ENCODE measurements at places on chromosomes 11 and 22.

GRCh38 chr22:37139762-37140161 lies 10.0 kb downstream of the IL2RB start:
- no peak for DNase-seq

- DNase-seq: no peak
Measured at GRCh38 chr22:30261134-30261533, 5.5 kb downstream of the OSM start.

- no peak for DNase-seq
Measured at GRCh38 chr11:62832336-62833234, at the start of gene TEX54. TEX54 (minus strand) TSS chr11:62832841.

DNA sequence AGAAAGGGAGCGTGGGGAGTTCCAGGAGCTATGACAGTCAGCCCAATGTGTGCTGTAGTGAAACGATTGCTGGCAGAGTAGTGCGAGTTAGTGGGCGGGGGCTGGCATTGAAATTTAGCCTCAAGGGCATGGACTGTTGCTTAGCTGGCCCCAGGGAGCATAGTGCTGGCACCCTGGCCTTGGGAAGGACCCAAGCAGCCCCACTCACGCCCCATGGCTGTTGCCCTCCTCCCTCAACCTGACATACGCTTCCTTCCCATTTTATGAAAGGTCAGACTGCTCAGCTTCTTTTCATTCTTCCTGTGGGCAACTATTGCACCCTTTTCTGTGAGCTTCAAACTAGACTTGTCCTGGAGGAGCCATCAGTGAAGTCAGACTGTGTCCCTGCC lies 52.0 kb upstream of the SUSD2 start:
- no peak for DNase-seq

DNA sequence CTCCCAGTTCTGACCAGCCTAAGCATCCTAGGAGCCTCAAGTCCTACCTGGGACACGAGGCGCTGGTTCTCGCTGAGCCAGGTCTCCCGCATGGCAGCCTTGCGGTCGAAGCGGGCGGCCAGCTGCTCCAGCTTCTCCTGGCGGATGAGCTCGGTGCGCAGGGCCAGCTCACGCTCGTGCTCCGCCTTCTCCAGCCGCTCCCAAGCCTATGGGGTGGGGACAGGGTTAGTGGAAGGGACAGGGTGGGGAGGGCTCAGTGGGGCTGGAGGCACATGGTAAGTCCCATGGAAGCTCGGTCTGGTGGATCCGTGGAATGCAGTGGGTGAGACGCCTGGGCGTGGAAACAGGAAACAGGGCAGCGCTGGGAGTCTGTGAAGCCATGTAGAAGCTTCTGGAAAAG lies 20.9 kb downstream of the SPTBN2 start:
- no peak for DNase-seq

DNA sequence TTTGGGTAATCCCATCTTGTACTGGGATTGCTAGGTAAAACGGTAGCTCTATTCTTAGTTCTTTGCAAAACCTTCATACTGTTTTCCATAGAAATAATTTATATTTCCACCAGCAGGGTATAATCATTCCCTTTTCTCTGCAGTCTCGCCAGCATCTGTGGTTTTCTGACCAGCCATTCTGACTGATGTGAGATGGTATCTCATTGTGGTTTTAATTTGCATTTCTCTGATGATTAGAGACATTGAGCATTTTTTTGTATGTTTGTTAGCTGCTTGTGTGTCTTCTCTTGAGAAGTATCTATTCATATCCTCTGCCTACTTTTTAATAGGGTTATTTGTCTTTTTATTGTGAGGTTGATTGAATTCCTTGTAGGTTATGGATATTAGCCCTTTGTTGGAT lies 220.9 kb downstream of the PGR start:
- no peak for DNase-seq

GRCh38 chr11:108963118-108963517 lies 298.2 kb downstream of the DDX10 start:
- no peak for DNase-seq

GRCh38 chr11:83438438-83438837 lies 152.3 kb upstream of the CCDC90B start:
- no peak for DNase-seq

GRCh38 chr11:2858995-2859698 lies 26.4 kb downstream of the CDKN1C start:
- no peak for DNase-seq

- DNase-seq: no peak
Measured at GRCh38 chr22:28813772-28814518, 13.6 kb upstream of the XBP1 start.

DNA sequence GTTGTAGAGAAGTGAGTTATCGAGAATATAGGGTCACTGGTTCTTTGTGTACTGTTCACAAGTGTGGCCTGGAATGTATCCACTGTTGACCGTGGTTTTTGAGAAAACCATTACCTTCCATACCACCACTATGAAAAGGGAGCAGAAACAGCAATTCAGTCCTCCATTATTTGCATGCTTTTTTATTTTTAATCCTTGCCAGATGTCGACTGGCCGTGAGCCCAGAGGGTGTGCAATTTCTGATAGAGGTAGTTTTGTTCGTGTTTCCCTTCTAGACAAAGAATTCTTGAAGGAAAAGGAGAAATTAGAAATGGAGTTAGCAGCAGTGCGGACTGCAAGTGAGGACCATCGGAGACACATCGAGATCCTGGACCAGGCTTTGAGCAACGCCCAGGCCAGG lies 81.7 kb downstream of the AMOTL1 start:
- no peak for DNase-seq

- no peak for DNase-seq
Measured at GRCh38 chr22:40218152-40218551, 40.4 kb downstream of the TNRC6B start.

DNA sequence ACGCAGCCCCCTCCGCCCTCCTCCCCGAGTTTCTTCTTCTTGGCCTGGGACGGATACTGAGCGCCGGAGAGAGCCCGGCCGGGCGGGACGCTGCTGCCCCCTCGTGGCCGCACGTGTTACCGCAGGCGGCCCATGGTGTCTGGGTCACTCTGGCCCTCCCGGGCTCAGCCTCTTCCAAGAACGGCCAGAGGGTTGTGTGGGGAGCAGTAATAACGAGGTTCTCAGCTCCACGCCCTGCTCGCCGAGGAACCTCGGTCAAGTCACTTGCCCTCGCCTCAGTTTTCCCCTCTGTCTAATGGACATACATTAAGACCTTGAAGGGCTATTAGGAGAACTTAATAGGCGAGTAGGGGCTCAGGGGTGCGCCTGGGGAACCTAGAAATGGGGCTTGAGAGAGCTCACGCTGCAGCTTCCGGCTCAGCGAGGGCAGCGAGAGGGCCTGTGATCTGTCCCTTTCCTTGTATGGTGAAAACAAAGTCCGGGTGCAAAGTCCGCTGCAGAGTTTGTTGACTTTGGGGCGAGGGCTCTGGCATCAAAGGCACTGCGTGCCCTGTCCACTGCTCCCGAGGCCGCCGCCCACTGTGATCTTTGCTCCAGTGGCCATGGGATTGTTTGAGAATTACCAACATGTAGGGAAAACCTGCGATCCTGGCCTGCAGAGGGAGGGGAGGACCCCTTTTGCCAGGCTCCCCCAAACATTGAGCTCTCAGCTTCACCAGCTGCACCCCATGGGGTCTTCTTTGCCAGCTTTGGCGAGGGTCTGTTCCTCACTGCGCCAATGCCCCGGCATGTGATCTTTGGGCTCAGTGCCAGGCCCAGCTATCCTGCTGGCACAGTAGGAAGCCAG lies 14.4 kb upstream of the LRP5 start:
- DNase-seq: peak; percentile 76

DNA sequence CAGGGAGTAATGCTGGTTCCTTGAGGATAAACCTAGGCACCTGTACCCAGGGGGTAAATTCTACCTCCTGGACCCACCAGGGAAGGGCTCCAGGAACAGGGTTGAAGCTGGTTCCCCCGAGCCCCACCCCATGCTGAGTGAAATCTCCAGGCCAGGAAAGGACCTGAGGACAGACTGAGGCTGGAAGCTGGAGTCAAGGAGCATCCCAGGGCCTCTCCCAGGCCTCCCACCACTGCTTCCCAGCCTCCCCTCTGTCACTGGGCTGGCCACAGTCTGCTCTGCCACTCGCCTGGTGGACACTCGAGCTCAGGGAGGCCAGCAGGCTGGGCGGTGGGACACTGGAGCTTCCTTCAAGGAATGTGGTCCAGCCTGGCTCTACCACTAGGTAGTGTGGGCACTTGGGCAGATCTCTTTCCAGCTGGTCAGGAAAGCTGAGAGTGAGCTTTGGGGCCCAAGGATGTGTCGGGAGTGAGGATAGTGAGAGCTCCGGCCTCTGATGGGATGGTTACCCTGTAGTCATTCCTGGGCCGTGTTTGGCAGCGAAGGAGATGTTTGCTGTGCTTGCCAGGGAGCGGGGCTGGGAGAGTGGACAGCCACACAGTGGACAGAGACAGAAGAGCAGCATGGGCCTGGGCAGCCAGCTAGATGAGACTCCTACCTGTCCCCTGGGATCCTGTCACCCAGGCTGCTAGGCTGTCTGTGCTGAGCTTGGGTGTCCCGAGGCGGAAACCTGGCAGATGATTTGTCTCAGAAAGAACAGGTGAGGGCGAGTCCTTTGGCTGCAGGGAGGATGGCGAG lies 3.4 kb downstream of the OVOL1 start:
- DNase-seq: no peak

GRCh38 chr22:19463491-19464469 lies 15.2 kb downstream of the UFD1 start:
- no peak for DNase-seq

DNA sequence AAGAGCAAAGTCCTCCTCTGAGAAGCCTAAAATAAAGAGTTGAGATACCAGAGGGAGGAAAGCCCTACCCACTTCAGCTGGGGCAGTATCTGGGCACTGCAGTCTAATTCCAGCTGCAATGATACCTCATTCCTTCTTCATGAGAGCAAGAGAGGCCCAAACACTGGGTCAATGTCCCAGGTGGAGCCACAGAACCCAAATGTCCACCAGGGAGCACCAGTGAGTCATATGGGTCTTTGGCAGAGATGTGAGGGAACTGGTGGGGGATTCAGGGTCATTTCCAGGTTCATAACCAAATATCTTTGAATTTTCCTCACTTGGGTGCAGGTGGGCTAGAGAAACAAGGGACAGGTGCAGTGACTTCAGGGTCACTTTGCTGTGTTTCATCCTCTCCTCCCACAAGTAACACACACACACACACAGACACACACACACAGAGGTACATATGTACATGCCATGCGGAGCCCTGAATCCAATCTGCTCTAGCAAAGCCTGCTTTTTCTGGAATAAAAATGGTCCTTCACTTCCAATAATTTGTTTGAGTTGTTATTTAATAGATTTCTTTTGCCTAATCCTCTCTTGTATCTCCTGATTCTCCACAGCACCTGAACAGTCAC lies 585.4 kb downstream of the SOX6 start:
- peak; percentile 8 for DNase-seq

GRCh38 chr11:32115446-32115845 lies 24.6 kb downstream of the RCN1 start:
- DNase-seq: no peak

DNA sequence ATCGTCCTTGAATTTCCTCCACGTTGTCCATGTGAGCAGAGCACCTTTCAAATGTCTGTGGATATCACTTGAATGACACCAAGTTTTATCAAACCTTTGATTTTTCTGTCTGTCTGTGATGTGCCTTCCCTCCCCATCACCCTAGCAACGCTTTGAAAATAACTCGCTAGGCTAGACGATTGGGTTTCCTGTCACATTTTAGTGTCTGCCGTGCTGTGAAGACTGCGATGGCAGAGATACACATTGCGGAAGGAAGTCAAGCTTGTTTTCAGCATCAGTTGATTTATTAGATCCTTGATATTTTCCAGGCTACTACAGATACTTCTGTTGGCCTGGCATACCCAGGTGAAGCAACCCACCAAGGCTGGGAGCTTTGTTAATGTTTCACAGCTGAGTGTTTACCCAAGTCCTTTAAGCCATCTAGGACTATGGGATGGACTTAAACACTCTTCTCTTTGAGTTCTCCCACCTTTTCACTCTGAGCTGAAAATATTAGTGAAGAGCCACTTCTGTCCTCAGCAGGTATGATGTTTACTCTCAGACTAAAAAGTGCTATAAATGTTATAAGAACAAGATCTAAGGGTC lies 93.6 kb upstream of the CD44 start:
- peak; percentile 64 for DNase-seq

- no peak for DNase-seq
Measured at GRCh38 chr22:44761025-44761424, 8.7 kb downstream of the ARHGAP8 start.

- no peak for DNase-seq
Measured at GRCh38 chr11:58068655-58069054, 37.9 kb downstream of the OR6Q1 start.

DNA sequence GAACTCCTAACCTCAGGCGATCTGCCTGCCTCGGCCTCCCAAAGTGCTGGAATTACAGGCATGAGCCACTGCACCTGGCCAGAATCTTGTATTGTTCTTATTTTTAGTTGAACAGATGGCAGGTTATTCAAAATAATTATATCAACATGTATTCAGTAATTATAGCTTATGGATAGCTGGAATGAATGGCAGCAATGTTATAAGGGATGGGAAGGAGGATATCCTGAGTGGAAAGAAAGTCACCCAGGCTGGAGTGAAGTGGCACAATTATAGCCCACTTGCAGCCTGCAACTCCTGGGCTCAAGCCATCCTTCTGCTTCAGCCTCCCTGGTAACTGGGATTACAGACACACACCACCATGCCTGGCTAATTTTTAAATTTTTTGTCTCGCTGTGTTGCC lies 88.1 kb downstream of the MED15 start:
- DNase-seq: no peak

- DNase-seq: no peak
Measured at GRCh38 chr11:31059529-31059928, 310.0 kb downstream of the DCDC1 start.

DNA sequence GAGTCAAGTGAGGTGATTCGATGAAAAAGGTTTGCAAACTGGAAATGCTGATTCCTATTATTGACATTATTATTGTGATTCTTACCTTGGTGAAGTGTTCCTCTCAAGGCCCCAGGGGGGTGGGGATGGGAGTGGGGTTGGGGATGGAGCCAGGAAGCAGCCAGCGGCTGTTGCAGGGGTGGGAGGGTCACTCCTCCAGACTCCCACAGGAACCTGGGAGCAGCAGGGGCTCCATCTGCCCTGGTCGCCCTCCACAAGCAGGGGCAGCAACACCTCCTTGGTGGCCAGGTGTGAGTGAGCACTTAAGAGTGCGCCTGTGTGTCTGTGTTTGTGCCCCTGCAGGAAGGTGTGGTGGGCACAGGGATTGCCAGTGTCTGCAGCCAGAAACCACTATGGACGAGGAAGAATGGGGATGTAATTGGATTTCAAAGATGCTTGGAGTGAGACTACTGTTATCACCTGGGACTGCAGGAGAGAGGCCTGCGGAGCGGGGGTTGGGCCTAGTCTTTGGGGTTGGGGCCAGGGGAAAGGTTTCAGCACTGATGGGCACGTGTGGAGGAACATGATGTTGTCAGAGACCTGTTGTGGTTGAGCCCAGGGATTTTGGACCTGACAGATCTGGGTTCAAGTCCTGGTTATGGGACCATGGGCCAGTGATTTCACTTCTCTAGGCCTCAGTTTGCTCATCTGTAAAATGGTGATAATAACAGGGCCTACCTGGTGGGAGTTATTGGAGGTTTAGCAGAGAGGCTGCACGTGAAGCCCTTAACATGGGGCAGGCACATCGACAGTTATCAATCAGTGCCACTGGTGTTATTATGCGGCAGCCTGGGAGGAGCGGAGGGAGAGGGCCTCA lies 3.6 kb upstream of the TP53I11 start:
- DNase-seq: no peak
